ENCODE measurements at places on chromosomes 3 and 15.

- DNase-seq, result no peak
These were observed 21.0 kb downstream of the ZDHHC3 start for GRCh38 chr3:44954962-44955361.

GRCh38 chr3:112629425-112629824, 11.5 kb downstream of the CCDC80 start:
- DNase-seq, result no peak

DNA sequence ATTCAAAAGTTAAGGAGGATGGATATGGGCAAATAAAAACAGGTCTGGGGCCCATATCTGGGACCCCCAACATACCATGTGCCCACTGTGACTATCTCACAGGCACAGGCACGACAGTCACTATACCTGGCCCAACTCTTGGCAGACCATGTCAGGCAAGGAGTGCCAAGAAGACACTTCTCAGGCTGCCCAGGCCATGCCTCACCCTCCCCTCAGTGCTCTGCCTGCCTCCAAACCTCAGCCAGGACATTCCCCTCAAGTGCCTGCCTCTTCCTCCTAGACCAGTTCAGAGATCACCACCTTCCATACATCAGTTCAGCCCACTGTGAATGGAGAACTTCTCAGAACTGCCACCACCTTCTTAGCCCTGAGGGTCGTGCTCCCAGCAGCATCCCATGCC, 4.4 kb upstream of the SEMA7A start:
- DNase-seq, result no peak

GRCh38 chr3:162029736-162030135, 533.1 kb downstream of the OTOL1 start:
- DNase-seq, result no peak

- no peak for DNase-seq
These were observed 60.8 kb downstream of the RYK start for GRCh38 chr3:134189849-134190248.

DNA sequence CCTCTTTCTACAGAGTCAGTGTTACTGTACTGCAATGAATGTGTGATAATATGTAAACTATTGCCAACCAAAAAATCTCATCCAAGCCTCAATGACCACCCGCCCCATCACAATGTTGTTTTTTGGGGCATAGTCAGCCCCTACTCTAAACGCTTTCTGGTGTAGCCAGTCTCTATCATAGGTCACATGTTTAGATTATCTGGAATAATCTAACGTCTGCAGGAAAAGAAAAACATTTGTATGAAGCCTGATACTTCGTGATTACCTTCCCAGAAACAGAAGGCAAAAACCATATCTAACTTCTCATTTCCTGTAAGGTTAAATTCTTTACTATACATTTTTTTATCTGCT, 1331.8 kb upstream of the GBE1 start:
- DNase-seq, result no peak

DNA sequence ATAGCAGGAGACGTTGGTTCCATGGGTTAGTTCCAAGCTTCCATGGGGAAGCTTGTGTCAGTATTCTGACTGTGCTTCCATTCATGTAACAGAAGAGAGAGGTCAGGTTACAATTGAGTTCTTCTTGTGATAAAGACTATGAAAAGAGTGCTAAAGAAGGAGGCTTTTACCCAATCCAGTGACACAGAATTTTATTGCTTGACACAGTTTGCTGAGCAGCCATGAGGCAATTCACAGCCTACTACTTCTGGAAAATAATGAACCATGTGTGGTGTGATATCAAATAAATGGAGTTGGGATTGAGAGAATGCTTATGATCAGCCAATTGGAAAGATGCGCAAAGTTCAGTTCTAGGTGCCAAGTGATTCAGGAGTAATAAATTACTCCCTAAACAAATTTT, 233.4 kb downstream of the LSAMP start:
- DNase-seq, result no peak

DNA sequence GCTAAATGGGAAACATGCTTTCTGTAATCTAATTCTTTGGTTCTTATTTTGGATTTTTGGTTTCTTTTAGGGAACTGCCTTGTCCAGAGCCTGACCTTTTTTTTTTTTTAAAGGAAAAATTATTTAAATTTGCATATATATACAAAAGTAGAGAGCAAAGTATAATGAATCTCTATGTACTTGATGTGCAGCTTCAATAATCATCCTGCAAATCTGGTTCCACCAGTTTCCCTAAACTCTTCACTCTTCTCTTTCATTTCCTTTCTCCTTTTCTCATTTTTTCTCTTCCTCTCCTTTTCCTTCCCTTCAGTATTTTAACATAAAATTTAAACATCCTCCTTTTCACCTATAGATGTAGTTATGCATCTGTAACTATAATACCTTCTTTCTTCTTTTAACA, 82.5 kb downstream of the USP13 start:
- no peak for DNase-seq

DNA sequence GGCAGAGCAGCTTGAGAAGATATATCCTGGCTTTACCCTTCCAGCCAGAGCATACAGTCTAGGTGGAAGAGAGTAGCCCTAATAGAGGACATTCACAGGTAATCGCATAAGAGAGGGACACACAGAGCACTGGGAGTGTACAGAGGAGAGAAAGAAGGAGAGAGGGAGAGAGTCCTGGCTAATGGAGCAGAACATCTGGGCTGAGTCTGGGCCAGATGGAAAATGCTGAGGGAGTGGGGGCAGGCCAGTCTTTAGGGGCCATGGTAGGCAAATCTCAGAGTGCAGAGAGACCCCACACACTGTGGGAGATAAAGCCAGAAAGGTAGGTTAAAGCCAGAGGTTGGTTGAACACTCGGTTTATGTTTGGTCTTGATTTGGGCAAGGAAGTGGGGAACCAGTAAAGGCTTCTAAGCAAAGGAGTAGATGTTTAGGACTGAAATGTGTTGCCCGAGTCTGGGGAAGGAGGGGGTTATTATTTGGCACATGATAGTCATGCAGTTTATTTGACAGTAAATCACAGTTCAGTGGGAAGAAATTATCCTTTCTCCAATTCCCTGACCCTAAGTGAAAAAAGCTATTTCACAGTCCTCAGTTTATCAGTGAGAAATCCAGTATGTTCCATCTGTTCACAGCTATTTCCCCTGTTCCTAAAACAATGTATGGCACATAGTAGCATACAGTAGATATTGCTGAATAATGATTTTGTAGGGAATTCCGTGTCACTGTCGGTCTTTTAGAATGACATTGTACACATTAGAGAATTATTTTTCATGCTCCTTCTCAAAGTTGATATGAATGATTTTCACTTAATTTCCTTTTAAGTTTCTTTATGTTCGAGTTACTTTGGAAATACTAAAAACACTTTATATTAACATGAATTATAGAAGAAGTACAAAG, 45.7 kb downstream of the PDHB start:
- DNase-seq, result no peak

- DNase-seq, result no peak
These were observed 604 bp upstream of the MED12L start for GRCh38 chr3:151084893-151085226.

- DNase-seq, result no peak
These were observed 8.5 kb upstream of the PIAS1 start for GRCh38 chr15:68045289-68046265.

DNA sequence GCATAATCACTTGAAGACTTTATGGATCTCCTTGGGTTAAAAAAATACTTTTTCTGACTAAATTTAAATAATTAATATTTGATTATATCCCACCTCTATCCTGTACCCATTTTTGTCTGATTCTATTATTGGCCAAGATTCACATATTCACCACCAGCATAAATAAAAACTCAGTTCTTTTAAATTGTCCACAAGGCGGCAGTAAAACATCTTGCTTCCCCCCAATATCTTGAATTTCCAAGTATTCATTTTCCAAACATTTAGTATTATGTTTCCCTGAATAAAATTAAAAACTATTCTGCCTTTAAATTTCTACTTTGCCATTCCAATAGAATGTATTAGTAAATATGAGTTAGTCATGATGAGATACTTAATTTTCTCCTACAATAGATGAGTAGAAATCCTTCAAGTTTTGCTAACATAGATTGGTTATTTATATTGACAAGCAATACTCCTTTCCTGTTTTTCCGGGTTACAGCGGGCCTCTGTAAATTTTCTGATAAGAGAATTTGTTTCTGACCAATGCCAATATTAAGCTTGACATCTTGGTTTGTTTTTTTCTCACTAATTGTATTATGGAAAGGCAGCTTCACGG, 218.7 kb upstream of the MDFIC2 start:
- DNase-seq, result peak; percentile 8

DNA sequence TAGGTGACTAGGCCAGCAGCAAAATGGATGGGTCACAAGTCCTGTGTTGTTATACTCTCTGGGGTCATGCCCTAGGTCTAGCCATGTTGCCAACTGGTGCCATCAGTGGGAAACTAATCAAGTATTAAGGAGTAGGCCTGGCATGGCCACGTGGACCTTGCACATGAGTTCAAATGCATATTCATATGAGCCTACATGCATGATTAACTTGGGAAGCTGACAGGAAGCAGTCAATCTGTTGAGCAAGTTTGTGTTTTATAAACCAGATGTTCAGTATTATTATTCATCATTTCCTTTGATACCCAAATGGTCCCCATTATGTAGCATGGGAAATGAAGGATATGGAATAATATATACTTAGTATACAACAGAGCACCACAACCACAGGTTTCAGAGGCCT, 95.0 kb downstream of the LRTM1 start:
- DNase-seq, result no peak

DNA sequence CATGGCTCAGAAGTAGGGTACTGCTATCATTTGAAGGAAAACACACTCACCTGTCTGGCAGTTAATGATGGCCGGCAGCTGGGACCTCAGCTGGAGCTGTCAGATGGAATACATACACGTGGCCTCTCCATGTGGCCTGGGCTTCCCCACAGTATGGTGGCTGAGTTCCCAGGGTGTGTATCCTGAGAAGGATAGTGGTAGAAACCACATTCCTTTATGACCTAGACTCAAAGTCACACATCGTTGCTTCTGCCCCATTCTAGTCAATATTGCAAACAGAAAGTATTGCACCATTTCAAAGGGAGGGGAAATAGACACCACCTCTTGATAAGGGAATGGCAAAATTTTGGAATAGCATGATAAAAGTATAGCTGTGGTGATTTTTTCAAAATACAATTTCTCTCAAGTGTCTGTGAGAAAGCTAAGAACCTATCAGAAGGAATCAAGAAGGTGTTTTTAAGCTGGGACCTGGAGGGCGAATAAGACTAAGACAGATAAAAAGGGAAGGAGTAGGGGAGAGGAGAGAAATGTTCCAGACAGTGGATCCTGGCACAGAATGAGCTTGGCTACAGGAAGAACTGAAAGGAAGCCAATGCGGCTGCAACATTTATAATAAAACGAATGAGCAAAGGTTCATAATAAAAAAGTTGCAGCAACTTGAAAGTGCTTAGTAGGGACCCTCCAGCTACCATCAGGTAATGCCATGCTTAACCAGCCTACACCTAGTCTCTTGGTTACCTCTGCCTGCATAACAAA, 40.1 kb upstream of the GALNT15 start:
- DNase-seq, result no peak

DNA sequence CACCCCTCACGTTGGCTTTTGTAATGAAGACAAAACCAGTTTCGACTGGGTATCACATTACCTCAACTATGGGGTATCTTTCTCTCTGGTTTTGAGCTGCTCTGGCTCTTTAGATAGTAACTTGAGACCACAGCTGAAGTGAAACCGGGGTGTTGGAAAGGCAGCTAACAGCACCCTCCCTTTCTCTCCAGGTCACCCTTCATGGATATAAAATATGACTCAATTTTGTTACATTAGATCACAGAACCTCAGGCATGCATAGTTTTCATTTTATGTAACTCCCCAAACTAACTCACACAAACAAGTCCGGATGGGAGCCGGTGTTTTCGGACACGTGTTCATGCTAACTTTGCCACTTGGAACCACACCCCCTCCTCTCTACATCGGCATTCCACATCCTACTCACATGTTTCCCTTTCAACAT, 90.7 kb downstream of the NR2F2 start:
- DNase-seq, result no peak

GRCh38 chr15:51067510-51067909, 27.2 kb downstream of the TNFAIP8L3 start:
- no peak for DNase-seq
